Activated CD4-positive, alpha-beta T cell treated with anti-CD3 and anti-CD28 coated beads, Interleukin-2, amount 50 U/mL, for 16 hours (primary cell): ENCODE measurements at places on chromosomes 7 and 10.

- DNase-seq: no peak
These were observed 9.0 kb upstream of the ARMS2 start for GRCh38 chr10:122445469-122445868.

DNA sequence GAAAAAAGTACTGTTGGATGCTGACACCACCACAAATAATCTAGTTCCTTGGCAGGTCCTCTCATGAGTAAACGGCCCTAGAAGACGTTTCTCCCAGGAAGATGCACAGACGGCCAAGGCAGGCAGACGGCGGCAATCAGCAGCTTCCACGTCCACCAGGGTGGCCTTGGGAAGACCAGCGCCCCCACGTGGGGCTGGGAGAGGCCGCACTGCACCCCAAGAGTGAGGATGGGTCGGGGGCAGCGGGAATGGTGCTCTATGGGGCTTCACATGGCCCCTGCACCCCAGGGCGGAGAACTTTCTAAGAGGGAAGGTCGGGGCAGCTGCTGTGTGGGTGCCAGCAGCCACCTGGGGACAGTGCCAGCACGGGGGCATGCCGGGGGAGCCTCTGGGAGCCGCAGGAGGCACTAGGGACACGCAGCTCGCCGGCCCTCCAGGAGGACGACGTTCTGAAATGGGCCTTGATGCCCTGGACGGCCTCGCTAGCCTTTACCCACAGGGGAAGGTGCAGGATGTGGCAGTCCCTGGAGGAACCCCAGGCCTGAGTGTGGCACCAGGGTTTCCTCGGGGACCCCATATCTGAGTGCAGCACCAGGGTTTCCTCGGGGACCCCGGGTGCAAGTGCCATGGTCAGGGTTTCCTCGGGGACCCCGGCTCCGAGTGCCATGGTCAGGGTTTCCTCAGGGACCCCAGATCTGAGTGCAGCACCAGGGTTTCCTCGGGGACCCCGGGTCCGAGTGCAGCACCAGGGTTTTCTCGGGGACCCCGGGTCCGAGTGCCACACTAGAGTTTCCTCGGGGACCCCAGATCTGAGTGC is 539.9 kb downstream of the DNAJB6 start:
- DNase-seq: no peak

GRCh38 chr7:92072121-92072520 is 62.2 kb downstream of the CYP51A1 start:
- no peak for DNase-seq

- no peak for DNase-seq
These were observed 504 bp upstream of the TRRAP start for GRCh38 chr7:98877692-98878364.

DNA sequence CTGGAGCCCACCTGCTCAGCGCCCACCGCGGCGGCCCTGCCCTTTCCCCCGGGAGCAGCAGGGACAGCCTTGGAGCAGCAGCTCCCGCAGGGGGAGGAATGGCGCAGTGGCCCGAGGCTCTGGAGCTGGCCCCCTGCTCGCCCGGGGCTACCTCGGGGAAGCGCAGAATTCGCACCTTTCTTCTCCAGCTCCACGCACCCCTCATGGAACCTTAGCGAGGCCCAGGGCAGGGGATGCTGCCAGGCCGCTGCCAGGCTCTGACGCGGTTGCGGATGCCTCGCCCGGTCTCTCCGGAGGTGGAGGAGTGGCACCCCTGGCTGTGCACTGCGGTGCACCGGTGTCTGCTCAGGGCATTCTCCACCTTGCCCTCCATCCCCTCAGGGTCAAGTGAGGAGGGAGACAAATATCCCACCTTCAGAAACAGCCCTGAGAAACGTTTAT is 84.9 kb upstream of the MKI67 start:
- no peak for DNase-seq
